ENCODE measurements at places on chromosomes 1 and 21.

GRCh38 chr1:220430586-220430985, 97.3 kb upstream of the MARK1 start:
- no peak for DNase-seq

DNA sequence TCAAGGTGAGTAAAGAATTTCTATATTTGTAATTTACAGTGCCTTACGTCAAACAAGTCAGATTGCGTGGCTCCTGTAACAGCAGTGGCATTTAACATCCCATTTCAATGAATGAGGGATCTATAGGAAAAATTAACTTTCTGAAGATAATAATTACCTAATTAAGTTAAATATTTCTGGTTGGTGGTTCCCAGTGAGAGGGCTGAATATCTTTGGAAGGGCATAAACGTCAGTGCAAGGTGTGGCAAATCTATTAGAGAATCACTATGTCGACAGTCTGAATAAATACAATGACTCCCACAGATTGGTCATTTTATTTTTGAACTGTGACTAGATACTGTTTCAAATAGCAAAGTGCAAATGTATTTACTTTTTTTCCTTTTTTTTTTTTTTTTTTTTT, 80.0 kb downstream of the S1PR1 start:
- no peak for DNase-seq

GRCh38 chr1:43227143-43227764, 42.5 kb upstream of the TMEM125 start:
- peak; percentile 54 for DNase-seq

DNA sequence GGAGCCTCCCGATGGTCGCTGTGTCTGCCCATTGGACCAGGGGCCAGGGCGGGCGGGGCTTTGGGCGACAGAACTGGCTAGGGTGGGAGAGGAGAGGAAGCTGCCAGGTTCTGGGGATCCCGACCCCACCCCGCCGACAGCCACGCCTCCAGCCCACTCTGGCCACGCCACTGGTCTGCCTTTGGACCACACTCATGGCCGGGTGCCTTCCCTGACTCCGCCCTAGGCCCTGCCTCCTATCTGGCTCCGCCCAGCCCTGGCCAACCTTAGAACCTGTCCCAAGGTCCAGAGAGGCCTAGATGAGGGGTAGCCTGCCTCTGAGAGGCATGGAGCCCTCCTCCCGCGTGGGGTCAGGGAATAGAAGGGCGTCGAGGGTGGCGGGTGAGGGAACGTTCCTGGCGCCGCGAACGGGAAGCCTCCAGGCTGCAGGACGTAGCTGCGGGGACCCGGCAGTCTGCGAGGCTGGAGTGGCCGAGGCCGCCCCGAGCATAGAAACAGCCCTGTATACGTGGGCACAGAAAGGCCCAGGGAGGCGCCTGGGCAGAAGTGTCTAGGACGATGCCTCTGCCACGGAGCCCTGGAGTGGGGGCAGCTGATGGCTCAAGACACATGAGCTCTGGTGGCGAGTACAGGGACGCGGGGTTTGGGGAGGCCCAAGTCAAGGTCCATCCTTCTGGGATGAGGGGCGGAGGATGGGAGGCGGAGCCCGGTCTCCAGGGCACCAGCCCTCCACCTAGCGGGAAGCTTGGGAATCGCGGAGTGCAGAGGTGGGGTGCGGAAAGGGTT, 11.5 kb upstream of the COL16A1 start:
- no peak for DNase-seq

GRCh38 chr1:59605761-59606160, 209.0 kb upstream of the HOOK1 start:
- no peak for DNase-seq

DNA sequence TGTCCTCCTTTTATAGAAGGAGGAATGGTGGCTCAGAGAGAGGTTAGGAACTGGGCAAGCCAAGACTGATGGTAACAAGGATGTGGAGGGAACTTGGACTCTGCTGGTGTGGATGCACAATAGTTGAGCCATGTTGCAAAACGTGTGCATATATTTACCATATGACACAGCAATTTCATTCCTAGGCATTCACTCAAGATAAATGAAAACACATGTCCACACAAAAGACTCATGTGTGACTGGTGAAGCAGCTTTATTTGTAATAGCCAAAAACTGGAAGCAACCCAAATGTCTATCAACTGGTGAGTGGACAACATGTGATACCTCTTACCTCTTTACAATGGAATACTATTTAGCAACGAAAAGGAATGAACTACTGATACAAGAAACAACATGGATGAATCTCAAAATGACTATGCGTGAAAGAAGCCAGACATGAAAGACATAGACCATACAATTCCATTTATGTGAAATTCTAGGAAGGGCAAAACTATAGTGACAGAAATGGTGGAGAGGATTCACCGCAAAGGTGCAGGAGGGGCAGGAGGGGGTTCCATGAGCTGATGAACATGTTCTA, 36.2 kb downstream of the CAMK2N1 start:
- DNase-seq: no peak

GRCh38 chr21:41678924-41679318, 87.9 kb downstream of the RIPK4 start:
- DNase-seq: no peak

DNA sequence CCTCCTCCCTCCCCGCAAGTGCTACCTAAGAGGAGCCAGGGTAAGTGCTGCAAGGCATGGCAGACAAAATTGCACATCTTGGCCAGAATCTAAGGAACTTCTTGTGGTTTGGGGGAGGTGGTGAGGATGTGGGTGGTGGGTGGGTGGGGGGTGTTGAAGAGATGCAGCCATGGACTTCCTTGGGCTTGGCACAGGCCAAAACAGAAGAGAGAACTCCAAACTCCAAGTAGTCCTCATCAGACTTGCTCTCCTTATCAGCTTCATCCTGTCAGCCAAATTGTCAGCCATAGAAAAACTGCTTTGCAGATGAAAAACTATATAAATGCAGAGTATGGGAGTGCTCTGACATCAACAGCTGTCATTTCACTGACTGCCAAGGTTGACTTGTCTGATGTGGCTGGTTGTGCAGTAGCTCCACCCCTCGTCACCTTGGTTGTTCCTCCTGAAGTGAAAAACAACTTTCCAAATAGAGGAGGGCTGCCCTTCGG, 7.1 kb downstream of the AMIGO1 start:
- DNase-seq: no peak

GRCh38 chr1:172351346-172351745, 69.1 kb upstream of the C1orf105 start:
- DNase-seq: no peak

GRCh38 chr1:111503585-111504060, at the start of the genes ADORA3 and TMIGD3:
Gene ADORA3 (minus strand): TSS chr1:111503633. CDS start chr1:111503354, 279 bp downstream.
Gene TMIGD3 (minus strand): TSS chr1:111503633. CDS start chr1:111503354, 279 bp downstream.
- no peak for DNase-seq

GRCh38 chr21:37139154-37139553, 66.1 kb downstream of the TTC3 start:
- DNase-seq: no peak

GRCh38 chr1:52706136-52706670, 8.1 kb upstream of the COA7 start:
- DNase-seq: no peak

All from GM18507 (cell line).